Cerebellum (tissue), 4 donors: ENCODE measurements at places on chromosomes 6 and 20.

GRCh38 chr6:164208371-164208770, 793.9 kb downstream of the QKI start:
- DNase-seq, result no peak

- DNase-seq, result no peak
These were observed 90.6 kb downstream of the C6orf118 start for GRCh38 chr6:165218829-165219228.

GRCh38 chr6:16841241-16841640, 80.0 kb upstream of the ATXN1 start:
- DNase-seq, result no peak

- no peak for DNase-seq
These were observed 15.1 kb upstream of the RIPK1 start for GRCh38 chr6:3053231-3053508.

GRCh38 chr20:37737826-37738420, 44.1 kb downstream of the CTNNBL1 start:
- no peak for DNase-seq

- DNase-seq, result no peak
These were observed 78.0 kb downstream of the TRMT11 start for GRCh38 chr6:126064257-126064747.

GRCh38 chr6:110784610-110784979, 30.7 kb downstream of the CDK19 start:
- no peak for DNase-seq
